ENCODE measurements at places on chromosomes 11 and 22.

- H3K4me1 ChIP-seq, result no peaks in the 10 kb centered on the region
- no peak overlapping the region for H3K4me3 ChIP-seq
- H3K27me3 ChIP-seq, result no peaks in the 10 kb centered on the region
- no peak for DNase-seq
These were observed 981.6 kb upstream of the FAT3 start for GRCh38 chr11:91243051-91243450.

GRCh38 chr11:88779577-88779976, 286.2 kb downstream of the GRM5 start:
- H3K36me3 ChIP-seq, result no peaks in the 10 kb centered on the region
- H3K27me3 ChIP-seq, result no peaks in the 10 kb centered on the region
- H3K4me1 ChIP-seq, result no peaks in the 10 kb centered on the region
- H3K27ac ChIP-seq, result no peak overlapping the region
- H3K4me3 ChIP-seq, result no peak overlapping the region

- no peak overlapping the region for H3K27ac ChIP-seq
- H3K36me3 ChIP-seq, result no peaks in the 10 kb centered on the region
- no peaks in the 10 kb centered on the region for H3K4me1 ChIP-seq
- DNase-seq, result no peak
- H3K4me3 ChIP-seq, result no peak overlapping the region
These were observed 3.7 kb upstream of the NUCB2 start for GRCh38 chr11:17272801-17273200.

DNA sequence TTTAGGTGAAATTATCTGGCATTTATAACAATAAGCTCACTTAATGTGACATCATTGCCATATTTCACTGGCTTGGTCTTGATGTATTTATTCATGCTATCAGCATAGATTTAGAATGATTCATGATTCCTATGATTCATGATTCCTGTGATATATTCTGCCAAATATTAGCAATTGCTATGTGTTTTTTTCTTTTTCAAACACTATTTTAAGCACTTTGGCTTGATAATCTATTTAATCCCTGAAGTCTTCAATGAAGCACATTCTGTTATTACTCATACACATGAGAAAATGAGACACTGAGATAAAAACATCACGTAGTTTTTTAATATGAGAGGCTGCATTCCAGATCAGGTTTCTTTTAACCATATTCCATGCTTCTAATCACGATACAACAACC, 78.5 kb downstream of the LUZP2 start:
- no peak overlapping the region for H3K4me3 ChIP-seq
- no peaks in the 10 kb centered on the region for H3K4me1 ChIP-seq
- H3K36me3 ChIP-seq, result no peaks in the 10 kb centered on the region
- H3K27me3 ChIP-seq, result no peaks in the 10 kb centered on the region

- H3K4me3 ChIP-seq, result no peak overlapping the region
- H3K4me1 ChIP-seq, result no peaks in the 10 kb centered on the region
- no peak for DNase-seq
- H3K27ac ChIP-seq, result no peak overlapping the region
These were observed 78.4 kb downstream of the C11orf91 start for GRCh38 chr11:33622186-33622585.

- no peak overlapping the region for H3K4me3 ChIP-seq
- no peak for DNase-seq
- no peak overlapping the region for H3K27ac ChIP-seq
- H3K4me1 ChIP-seq, result peaks cover 21% of the 10 kb centered on the region
These were observed 24.1 kb downstream of the LARGE1 start for GRCh38 chr22:33896154-33896553.

GRCh38 chr11:62487738-62488551, 58.7 kb downstream of the AHNAK start:
- no peaks in the 10 kb centered on the region for H3K36me3 ChIP-seq
- no peaks in the 10 kb centered on the region for H3K27me3 ChIP-seq
- no peak overlapping the region for H3K4me3 ChIP-seq
- H3K27ac ChIP-seq, result no peak overlapping the region
- no peak for DNase-seq

- no peaks in the 10 kb centered on the region for H3K27me3 ChIP-seq
- no peaks in the 10 kb centered on the region for H3K4me1 ChIP-seq
- H3K36me3 ChIP-seq, result peaks cover 11% of the 10 kb centered on the region
These were observed 89.8 kb downstream of the ATG16L2 start for GRCh38 chr11:72904016-72904415.

DNA sequence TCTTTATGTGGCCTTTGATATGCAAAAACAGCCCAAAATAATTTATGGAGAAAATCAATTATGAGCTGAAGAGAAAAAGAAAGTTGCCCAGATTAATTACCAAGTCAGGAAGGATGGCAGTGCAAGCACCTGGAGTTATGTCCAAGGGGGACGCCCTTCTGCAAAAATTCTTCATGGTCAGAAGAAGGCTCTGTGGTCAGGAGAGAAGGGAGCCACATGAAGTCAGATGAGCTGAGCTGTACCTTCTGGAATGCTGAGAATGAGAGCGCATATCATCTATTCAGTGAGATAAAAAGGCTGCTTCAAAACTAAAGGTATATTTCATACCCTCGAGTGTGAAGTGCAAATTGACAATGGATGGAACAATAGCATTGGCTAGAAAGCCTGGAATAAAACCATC, 607.4 kb downstream of the NTM start:
- no peak for DNase-seq
- no peaks in the 10 kb centered on the region for H3K27me3 ChIP-seq
- H3K4me3 ChIP-seq, result no peak overlapping the region
- no peak overlapping the region for H3K27ac ChIP-seq
- H3K36me3 ChIP-seq, result no peaks in the 10 kb centered on the region

- H3K36me3 ChIP-seq, result no peaks in the 10 kb centered on the region
- no peaks in the 10 kb centered on the region for H3K4me1 ChIP-seq
- H3K27me3 ChIP-seq, result no peaks in the 10 kb centered on the region
These were observed 327.1 kb downstream of the FAM181B start for GRCh38 chr11:82406611-82407010.

DNA sequence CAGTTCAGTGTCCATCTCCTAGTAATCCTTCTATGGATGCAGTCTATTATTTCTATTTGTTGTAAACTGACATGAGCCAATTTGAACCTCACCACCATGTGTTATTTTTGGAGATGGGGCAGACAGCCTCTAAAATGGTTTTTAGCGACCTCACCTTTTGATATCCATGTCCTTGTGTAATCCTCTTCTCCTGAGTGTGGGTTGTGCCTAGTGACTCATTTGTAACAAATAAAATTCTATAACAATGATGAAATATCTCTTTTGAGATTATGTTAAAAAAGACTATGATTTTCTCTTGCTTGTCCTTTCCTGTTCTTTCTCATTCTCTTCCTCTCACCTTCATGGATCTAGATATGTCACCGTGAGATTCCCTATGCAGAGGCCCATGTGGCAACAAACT, 554.6 kb upstream of the ANO3 start:
- H3K27me3 ChIP-seq, result no peaks in the 10 kb centered on the region
- no peak overlapping the region for H3K4me3 ChIP-seq
- H3K36me3 ChIP-seq, result no peaks in the 10 kb centered on the region
- H3K4me1 ChIP-seq, result no peaks in the 10 kb centered on the region
- no peak for DNase-seq

DNA sequence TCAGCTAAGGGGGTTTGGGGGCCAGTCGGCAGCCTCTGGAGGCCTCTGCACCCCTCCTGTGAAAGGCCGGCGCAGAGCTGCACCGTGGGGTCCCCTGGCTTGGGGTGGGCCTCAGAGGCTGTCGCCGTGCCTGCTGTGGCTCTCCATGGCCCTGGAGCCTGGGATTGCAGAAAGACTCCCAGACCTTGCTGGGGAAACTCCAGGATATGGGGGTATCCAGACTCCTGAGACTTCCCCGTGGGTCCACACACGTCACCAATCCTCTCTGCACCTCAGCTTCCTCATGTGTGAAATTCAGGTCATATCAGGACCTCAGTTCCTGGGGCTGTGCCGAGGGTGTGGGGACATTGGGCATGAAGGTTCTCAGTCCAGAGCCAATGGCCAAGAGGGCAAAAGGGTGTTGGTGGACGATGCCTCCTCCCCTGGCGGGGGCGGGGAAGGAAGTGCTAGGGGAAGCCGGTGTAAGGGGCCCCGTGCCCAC, 97.1 kb downstream of the KCNQ1 start:
- no peaks in the 10 kb centered on the region for H3K36me3 ChIP-seq
- H3K4me3 ChIP-seq, result no peak overlapping the region
- H3K27me3 ChIP-seq, result peaks cover 2% of the 10 kb centered on the region
- DNase-seq, result no peak

DNA sequence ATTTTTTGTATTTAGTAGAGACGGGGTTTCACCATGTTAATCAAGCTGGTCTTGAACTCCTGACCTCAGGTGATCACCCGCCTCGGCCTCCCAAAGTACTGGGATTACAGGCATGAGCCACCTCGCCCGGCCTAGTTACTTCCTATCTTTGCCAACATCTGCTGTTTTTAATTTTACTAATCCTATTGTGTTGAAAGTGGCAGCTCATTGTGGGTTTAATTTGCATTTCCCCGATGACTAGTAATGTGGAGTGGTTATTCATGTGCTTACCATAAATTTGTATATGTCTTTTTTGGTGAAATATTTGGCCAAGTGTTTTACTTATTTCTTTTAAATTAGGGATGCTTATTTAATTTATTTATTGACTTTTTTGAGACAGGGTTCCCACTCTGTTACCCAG, 74.2 kb upstream of the SLC25A18 start:
- H3K36me3 ChIP-seq, result no peaks in the 10 kb centered on the region
- no peak overlapping the region for H3K4me3 ChIP-seq
- H3K27ac ChIP-seq, result no peak overlapping the region
- no peak for DNase-seq
- H3K4me1 ChIP-seq, result peaks cover 37% of the 10 kb centered on the region

DNA sequence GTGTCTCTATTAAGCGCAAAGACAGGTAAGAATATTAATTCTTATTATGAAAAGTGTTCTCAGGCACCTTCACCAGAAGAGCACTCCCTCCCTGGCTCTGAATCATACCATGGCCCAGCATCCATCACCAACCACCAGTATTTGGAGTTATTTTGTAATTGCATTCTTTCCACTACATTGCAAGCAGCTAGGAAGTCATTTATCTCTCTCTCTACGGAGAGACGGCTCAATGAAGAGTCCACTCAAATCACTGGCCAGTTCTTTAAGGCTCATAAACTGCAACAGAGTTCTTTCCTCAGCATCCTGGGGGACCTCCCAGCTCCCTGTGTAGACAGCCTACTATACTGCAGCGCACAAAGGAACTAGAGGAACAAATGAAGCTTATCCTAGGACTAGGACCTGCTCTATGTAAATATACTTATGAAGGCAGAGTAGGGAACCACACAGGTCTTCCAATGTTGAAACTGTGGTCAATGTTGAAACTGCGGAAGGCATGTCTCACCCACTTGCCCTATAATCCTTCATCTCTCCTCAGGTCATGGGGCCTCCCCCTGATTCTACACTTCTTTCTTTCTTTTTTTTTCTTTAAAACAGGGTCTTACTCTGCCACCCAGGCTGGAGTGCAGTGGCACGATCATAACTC, 63.4 kb downstream of the AAMDC start:
- no peak overlapping the region for H3K4me3 ChIP-seq
- H3K4me1 ChIP-seq, result no peaks in the 10 kb centered on the region
- no peak for DNase-seq
- H3K36me3 ChIP-seq, result peaks cover 72% of the 10 kb centered on the region

DNA sequence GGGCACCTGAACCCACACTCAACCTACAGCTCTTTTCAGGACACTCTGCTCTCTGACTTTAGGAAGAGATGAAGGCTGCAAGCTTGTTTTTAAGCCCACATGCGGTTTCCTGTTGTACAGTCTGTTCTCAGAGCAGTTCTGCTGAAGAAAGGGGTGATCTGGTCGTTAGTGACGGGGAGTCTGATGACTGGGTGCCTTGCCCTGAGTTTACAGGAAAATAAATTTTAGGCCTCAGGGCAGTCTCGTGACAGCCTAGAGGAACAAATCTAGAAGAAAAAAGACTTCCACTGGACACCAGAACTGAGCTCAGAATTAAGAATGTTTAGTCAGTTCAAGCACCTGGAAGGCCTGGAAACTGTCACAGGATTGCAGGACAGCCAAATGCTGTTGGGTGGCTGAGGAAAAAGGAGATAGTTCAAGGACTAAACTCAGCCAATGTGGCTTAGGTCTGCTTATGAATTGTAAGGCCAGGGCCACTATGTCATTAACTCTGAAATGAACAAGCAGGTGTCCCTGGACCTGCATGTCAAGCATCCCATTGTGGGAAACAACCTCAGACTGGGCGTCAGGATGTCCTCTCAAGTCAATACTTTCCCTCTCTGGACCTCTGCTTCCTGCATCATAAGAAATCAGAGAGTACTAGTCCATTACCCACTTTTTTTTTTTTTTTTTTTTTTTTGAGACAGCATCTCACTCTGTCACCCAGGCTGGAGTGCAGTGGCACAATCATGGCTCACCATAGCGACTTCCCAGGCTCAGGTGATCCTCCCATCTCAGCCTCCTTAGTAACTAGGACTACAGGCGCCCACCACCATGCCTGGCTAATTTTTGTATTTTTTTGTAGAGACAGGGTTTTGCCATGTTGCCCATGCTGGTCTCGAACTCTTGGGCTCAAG, 5.7 kb downstream of the PIK3IP1 start:
- H3K36me3 ChIP-seq, result peaks cover 3% of the 10 kb centered on the region
- DNase-seq, result no peak

GRCh38 chr11:95586155-95586554, 203.4 kb downstream of the FAM76B start:
- H3K27me3 ChIP-seq, result no peaks in the 10 kb centered on the region
- no peaks in the 10 kb centered on the region for H3K4me1 ChIP-seq
- DNase-seq, result no peak
- no peak overlapping the region for H3K4me3 ChIP-seq
- no peaks in the 10 kb centered on the region for H3K36me3 ChIP-seq

- no peak for DNase-seq
- no peaks in the 10 kb centered on the region for H3K27me3 ChIP-seq
- H3K27ac ChIP-seq, result no peak overlapping the region
- no peak overlapping the region for H3K4me3 ChIP-seq
- H3K36me3 ChIP-seq, result no peaks in the 10 kb centered on the region
These were observed 12.0 kb downstream of the STX3 start for GRCh38 chr11:59767225-59767611.

- peak; percentile 70 for DNase-seq
- H3K4me3 ChIP-seq, result peak within 1 kb of the TSS; percentile 99
- peaks cover 44% of the 10 kb centered on the region for H3K4me1 ChIP-seq
- H3K27ac ChIP-seq, result peak within 1 kb of the TSS; percentile 93
These were observed at the start of gene BMAL1 for GRCh38 chr11:13277768-13278608. BMAL1 (plus strand) TSS chr11:13277790; CDS start chr11:13354309, 76,519 bp downstream.

GRCh38 chr22:26457661-26458272, 25.8 kb downstream of the HPS4 start:
- no peaks in the 10 kb centered on the region for H3K4me1 ChIP-seq
- no peak overlapping the region for H3K27ac ChIP-seq
- H3K27me3 ChIP-seq, result no peaks in the 10 kb centered on the region
- peaks cover 2% of the 10 kb centered on the region for H3K36me3 ChIP-seq
- DNase-seq, result no peak
- no peak overlapping the region for H3K4me3 ChIP-seq

GRCh38 chr11:110470716-110471115, 41.0 kb downstream of the FDX1 start:
- H3K27me3 ChIP-seq, result no peaks in the 10 kb centered on the region
- no peak overlapping the region for H3K27ac ChIP-seq
- no peak for DNase-seq
- H3K4me1 ChIP-seq, result no peaks in the 10 kb centered on the region
- no peak overlapping the region for H3K4me3 ChIP-seq

Measured in psoas muscle (tissue), 8 donors.